Memory B cell (primary cell): ENCODE measurements at places on chromosomes 4 and X.

- DNase-seq, result no peak
Observed at GRCh38 chr4:41299486-41299885, 42.8 kb downstream of the UCHL1 start.

GRCh38 chrX:13545726-13546125 lies 23.7 kb upstream of the EGFL6 start:
- no peak for DNase-seq

GRCh38 chr4:67292045-67292444 lies 253.3 kb downstream of the CENPC start:
- no peak for DNase-seq

DNA sequence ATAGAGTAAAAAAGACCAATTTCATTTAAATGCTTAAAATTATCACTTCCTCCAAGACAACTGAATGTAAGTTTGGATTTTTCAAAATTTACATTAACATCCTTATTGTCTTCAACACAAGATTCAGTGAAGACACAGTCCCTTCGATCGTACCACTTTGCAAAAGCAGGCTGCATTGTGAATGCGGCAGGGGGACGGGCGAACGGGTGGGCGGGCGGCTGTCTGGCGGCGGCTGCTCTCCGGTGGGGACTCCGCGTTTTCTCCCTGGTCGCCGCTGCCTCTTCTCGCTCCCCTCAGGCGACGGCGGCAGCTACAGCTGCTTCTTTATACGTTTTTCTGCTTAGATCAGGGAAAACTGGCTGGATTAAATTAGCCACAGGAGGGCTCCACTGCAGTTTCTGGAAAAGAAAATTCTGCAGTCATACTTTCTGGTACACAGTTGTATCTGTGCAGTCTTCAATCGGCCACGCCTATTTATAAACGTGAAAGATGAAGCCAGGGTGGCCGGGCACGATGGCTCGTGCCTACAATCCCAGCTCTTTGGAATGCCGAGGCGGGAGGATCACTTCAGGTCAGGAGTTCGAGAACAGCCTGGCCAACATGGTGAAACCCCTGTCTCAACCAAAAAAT lies 33.9 kb upstream of the HPF1 start:
- no peak for DNase-seq

DNA sequence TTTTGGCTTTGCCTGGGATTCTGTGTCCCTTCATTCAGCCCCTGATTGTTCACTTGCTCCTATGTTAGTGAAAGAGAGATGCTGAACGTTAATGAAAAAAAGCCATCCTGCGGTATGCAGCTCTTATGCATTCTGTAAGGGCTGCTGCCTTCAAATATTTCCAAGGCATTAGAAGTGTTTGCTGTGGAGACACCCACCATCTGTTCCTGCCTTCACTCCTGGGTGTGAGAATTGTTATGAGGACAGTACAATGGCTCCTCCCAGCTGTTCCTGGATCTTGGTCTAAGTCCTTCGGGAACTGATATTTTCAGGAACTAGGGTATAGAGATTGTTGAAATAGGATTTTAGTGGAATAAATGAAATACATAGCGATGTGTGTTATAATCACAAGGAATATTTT lies 427.1 kb upstream of the FAM47C start:
- no peak for DNase-seq

- DNase-seq, result no peak
Observed at GRCh38 chr4:26609391-26609790, 25.5 kb downstream of the TBC1D19 start.
